ENCODE measurements at places on chromosomes 3 and 15. TPM values are rescaled to one million over a fixed set of nuclear protein-coding genes. Genes with fewer than 3 reads are reported as not detected.

GRCh38 chr3:113441051-113441770, at the start of gene CFAP44:
CFAP44 (minus strand) TSS chr3:113441493; CDS start chr3:113433664, 7,829 bp downstream.
- DNase-seq: peak; percentile 87

The FSD2 gene
- 0.09 TPM for total RNA-seq

DNA sequence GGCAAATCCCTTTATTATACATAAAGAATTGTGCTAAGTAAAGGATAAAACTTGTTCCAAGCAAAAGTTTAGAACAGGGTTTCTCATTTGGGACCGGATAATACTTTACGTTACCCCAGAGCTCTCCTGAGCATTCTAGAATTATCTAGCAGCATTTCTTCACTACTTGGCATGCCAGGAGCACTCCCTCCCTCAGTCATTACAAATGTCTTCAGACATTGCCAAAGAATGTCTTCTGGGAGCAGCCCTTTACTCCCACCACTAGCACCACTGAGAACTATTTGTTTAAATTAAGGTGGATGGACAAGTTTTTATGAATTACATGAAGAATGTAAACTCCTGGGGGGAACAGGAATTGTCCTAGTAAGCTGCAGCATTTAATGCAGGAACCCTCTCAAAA, 516.4 kb downstream of the GBE1 start:
- DNase-seq: no peak

The CD80 gene
- total RNA-seq: 0.46 TPM

- DNase-seq: no peak
Measured at GRCh38 chr3:127265581-127265981, 22.3 kb downstream of the PRR20G start.

DNA sequence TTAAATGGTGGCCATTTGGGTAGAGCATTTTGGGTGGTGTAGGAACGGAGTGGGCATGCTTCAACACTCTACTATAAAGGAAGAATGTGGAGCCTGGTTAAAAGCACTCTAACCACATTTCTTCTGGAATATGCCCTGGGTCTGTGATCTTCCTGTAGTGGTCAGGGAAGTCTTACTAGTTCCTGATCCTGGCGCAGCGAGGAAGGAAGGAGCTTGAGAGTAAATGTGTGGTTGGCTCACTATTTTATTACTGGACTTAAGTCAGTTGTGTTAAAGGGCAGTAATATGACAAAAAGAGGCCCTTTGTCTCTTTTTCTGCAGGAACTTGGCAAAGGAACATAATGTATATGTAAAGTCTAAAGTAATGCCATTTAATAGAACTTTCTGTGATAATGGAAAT, 197.6 kb upstream of the ZPLD1 start:
- DNase-seq: no peak

The UNC45A gene
- total RNA-seq: 117 TPM

- no peak for DNase-seq
Measured at GRCh38 chr3:426072-426471, 229.5 kb downstream of the CHL1 start.
